ENCODE measurements at places on chromosomes 2 and 18. TPM values are rescaled to one million over a fixed set of nuclear protein-coding genes. Genes with fewer than 3 reads are reported as not detected.

GRCh38 chr18:46275370-46275769, 171.2 kb downstream of the HAUS1 start:
- H3K4me1 ChIP-seq: peaks cover 14% of the 10 kb centered on the region
- no peaks in the 10 kb centered on the region for H3K36me3 ChIP-seq
- no peak for DNase-seq

GRCh38 chr2:127351603-127352002, 36.2 kb downstream of the MAP3K2 start:
- H3K4me3 ChIP-seq: no peak overlapping the region
- DNase-seq: no peak
- H3K36me3 ChIP-seq: no peaks in the 10 kb centered on the region
- H3K27me3 ChIP-seq: no peaks in the 10 kb centered on the region
- peaks cover 2% of the 10 kb centered on the region for H3K4me1 ChIP-seq

DNA sequence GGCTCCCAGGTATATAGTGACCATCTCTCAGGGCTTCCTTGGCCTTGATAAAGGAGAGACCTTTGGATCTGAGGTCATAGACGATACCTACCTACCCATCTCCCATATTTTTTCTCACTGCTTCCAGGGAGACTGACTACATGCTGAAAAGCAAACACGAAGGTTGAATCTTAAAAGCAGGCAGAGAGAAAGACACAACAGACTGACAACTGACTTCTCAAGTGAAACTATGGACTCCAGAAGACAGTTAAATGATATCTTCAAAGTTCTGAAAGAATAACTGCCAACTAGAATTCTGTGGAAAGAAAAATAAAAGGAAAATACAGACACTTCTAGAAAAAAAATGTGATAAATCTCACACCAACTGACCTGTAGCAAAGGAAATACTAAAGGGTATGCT, 76.5 kb upstream of the HAAO start:
- no peak overlapping the region for H3K4me3 ChIP-seq
- no peak for DNase-seq
- no peaks in the 10 kb centered on the region for H3K36me3 ChIP-seq

DNA sequence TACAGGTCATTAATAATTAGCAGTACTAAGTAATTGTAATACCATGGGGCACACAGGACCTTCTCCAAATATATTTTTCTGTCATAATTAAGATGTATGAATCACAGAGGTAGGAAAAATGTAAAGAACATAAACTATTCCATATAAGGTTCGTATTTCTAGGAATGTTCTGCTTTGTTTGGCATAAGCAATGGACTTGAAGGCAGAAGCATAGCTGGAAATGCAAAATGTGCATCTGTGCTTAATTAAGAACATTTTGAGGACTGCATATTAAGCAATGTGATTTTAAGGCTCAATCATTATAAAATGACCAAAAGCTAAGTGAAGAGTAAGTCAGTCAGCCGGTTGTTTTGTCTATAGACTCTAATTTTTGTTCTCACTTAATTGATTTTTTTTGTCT, 123.2 kb downstream of the RBM43 start:
- H3K27me3 ChIP-seq: no peaks in the 10 kb centered on the region
- H3K36me3 ChIP-seq: no peaks in the 10 kb centered on the region
- H3K4me3 ChIP-seq: no peak overlapping the region
- no peak overlapping the region for H3K27ac ChIP-seq

DNA sequence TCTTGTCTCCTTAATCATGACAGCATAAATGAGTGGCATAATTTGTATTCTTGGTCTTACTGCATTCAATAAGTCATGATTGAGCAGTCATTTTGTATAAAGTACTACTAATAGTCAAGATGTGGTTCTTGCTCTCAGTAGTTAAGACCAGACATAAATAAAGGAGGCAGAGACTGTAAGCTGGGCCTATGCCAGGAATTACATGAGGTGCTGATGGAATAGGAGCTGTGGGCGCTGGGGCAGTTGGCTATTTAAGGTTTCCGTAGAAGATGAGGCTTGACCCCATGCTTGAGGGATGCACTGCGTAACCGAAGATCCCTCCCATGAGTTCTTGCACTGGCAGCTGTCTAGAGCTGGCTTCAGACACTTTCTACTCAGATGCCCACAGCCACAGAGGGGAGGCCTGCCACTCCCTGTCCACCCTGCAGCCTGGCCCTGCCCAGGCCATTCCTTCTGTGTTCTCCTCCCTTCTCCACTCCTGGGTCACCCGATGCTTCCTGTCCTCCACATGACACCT, 150.9 kb upstream of the REV1 start:
- H3K27ac ChIP-seq: no peak overlapping the region
- H3K36me3 ChIP-seq: no peaks in the 10 kb centered on the region
- H3K4me3 ChIP-seq: no peak overlapping the region

GRCh38 chr2:67295851-67296250, 101.3 kb upstream of the ETAA1 start:
- DNase-seq: peak; percentile 71
- no peaks in the 10 kb centered on the region for H3K27me3 ChIP-seq
- no peak overlapping the region for H3K4me3 ChIP-seq

DNA sequence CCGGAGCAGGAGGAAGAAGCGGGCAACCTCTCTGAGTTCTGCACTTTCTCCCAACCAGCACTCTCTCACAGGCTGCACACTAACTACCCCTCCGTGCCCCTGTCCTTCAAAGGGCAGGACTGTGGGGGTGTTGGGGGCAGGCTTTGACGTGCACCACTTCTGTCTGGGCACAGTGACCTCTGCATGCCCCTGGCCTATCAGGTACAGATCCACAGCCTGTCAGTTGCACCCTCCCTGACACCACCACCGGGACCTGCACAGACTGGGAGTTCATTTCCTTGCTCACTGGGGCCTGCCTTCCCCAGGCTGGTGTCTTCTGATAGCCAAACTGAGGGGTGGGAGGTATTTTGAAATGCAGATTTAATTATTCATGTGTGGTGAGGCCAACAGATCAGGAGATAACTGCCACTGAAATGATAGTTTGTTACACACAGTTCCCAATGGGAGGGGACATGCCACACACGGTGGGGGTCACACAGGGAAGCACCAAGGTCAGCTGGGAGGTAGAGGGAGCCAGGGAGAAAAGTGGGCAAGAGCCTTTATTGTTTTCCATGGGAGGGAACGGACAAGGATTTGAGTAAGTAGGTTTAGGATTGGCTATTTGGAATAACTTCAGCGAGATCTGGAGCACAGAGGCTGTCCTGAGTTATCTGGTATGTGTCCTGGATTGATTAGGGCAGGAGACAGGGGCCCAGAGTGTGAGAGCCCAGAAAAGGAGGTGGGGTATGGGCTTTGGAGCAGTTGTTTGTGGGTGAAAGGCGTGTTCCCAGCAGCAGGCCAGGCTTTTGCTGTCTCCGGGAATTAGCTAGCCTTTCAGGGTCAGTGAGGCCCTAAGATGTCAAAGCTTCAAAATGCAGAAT, 251.6 kb downstream of the AFF3 start:
- no peaks in the 10 kb centered on the region for H3K27me3 ChIP-seq
- H3K27ac ChIP-seq: no peak overlapping the region
- peaks cover 2% of the 10 kb centered on the region for H3K36me3 ChIP-seq
- no peak for DNase-seq
- H3K4me3 ChIP-seq: no peak overlapping the region

DNA sequence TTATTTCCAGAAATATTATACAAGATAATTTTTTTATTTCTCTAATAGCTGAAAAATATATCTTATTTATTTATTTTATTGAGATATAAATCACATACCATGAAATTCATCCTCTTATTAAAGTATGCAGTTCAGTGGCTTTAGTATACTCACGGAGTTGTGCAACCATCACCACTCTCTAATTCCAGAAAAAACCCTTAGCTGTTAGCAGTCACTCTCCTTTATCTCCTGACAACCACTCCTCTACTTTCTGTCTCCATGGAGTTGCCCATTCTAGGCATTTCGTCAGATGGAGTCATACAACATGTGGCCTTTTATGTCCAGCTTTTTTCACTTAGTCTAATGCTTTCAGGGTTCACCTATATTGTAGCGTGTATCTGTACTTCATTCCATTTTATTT, 66.5 kb downstream of the TCF7L1 start:
- no peak overlapping the region for H3K4me3 ChIP-seq
- no peak overlapping the region for H3K27ac ChIP-seq
- H3K27me3 ChIP-seq: no peaks in the 10 kb centered on the region
- H3K36me3 ChIP-seq: no peaks in the 10 kb centered on the region

GRCh38 chr2:178306352-178307073, 112.2 kb downstream of the OSBPL6 start:
- H3K27ac ChIP-seq: no peak overlapping the region
- no peaks in the 10 kb centered on the region for H3K36me3 ChIP-seq
- DNase-seq: peak; percentile 58
- no peak overlapping the region for H3K4me3 ChIP-seq

GRCh38 chr2:178213991-178214390, 19.7 kb downstream of the OSBPL6 start:
- H3K4me3 ChIP-seq: no peak overlapping the region
- H3K36me3 ChIP-seq: no peaks in the 10 kb centered on the region
- no peak for DNase-seq
- no peaks in the 10 kb centered on the region for H3K27me3 ChIP-seq
- no peak overlapping the region for H3K27ac ChIP-seq
- no peaks in the 10 kb centered on the region for H3K4me1 ChIP-seq

GRCh38 chr2:160551259-160551658, 57.7 kb upstream of the RBMS1 start:
- no peaks in the 10 kb centered on the region for H3K36me3 ChIP-seq
- DNase-seq: no peak
- H3K27ac ChIP-seq: no peak overlapping the region
- no peaks in the 10 kb centered on the region for H3K4me1 ChIP-seq
- H3K4me3 ChIP-seq: no peak overlapping the region

DNA sequence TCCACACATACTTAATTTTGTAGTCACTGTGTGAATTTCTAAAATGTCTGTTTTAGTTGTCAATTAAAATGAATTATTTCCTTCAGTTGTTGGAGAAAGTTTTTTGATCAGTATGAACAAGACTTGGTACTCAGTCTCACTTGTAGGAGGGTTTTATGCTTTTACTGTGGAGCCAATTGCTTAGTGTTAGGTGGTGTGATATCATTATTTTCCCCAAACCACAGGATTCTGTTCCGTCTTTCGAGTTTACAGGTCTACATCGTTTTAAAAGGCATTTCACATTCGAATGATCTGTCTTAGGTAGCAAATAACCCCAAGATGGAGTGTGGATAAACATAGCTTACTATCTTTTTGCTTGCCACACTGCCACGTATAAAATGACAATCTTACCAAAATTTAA, 803.1 kb downstream of the SATB2 start:
- no peaks in the 10 kb centered on the region for H3K27me3 ChIP-seq
- no peak overlapping the region for H3K27ac ChIP-seq
- no peaks in the 10 kb centered on the region for H3K4me1 ChIP-seq
- no peak for DNase-seq
- no peak overlapping the region for H3K4me3 ChIP-seq

GRCh38 chr2:224523626-224524577, 61.3 kb downstream of the CUL3 start:
- no peak overlapping the region for H3K4me3 ChIP-seq
- DNase-seq: peak; percentile 18
- H3K36me3 ChIP-seq: no peaks in the 10 kb centered on the region
- no peak overlapping the region for H3K27ac ChIP-seq
- no peaks in the 10 kb centered on the region for H3K27me3 ChIP-seq
- H3K4me1 ChIP-seq: peaks cover 22% of the 10 kb centered on the region

DNA sequence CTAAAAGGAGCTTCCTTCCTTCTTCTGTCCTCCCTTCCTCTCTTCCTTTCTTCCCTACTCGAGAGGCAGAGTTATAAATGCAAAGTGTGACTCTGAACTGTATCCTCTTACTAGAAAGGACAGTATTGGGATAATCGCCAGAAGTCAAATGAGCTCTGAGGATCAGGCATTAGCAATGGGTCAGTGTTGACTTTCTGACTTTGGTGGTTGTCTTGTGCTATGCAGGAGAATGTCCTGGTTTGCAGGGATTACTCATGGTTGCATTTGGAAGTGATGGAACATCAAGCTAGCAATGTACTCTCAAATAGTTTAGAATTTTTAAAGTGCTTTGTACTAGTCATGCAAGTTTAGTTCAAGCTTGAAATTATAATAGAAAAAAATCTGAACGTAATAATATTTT, 115.6 kb downstream of the TXNL1 start:
- DNase-seq: peak; percentile 68
- H3K36me3 ChIP-seq: no peaks in the 10 kb centered on the region
- H3K4me1 ChIP-seq: no peaks in the 10 kb centered on the region
- peaks cover 2% of the 10 kb centered on the region for H3K27me3 ChIP-seq
- no peak overlapping the region for H3K27ac ChIP-seq

DNA sequence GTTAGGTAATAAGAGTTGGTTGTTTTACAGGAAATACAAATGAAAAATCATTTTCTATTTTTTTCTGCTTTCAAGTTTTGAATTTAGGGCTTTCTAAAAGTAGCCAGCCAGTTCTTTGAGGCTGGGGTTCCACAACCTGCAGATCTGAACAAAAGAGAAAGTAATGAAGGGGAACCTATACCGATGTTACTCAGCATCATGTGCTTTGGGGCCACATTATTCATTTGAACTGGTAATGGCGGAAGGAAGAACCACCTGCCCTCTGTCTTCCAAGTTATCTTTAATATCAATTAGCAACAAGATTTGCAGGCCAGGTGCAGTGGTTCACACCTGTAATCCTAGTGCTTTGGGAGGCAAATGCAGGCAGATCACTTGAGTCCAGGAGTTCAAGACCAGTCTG, 12.9 kb upstream of the MRO start:
- no peaks in the 10 kb centered on the region for H3K36me3 ChIP-seq
- H3K4me1 ChIP-seq: no peaks in the 10 kb centered on the region
- no peak overlapping the region for H3K27ac ChIP-seq
- no peak for DNase-seq
- H3K27me3 ChIP-seq: peaks cover 1% of the 10 kb centered on the region

DNA sequence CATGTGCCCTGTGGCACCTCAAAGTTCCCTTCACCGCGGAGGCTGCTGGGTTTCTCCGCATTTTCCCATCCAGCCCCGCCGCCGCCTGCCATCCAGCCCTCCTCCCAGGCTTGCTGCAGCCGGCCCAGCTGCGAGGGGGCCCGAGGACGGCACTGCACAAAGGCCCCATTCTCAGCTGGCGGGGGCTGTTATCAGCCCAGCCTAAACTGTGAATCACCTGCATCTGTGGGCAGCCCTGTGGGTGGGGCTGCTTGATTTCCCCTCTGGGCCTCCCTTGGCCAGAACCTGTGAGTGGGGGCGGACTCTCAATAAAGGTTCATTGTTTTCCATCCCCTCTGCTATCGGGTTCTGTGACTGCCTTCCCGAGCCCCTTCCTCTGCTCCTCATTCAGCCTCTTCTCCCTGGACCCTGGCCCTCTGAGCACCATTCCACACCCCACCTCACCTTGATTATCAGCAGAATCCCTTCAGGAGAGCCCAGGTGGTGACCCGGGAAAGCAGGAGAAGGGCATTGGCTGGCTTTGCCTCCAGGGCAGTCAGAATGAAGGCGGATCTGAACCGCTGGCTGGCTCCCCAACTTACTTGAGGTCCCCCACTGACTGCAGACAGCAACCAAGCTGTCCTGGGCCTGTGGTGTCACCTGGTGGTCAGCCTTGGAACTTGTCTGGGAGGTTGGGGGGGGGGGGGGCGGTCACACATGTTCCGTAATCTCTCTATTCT, 204.5 kb downstream of the ZFP36L2 start:
- no peak overlapping the region for H3K27ac ChIP-seq
- H3K27me3 ChIP-seq: no peaks in the 10 kb centered on the region
- peaks cover 16% of the 10 kb centered on the region for H3K4me1 ChIP-seq

Gene CNGA3
- not detected for total RNA-seq

Gene PLGLB1
- 0.28 TPM for total RNA-seq

Gene ALLC
- total RNA-seq: not detected

Gene CCDC121
- 2.2 TPM for total RNA-seq

Gene FAM237A
- total RNA-seq: not detected

Gene LIMS3
- total RNA-seq: 12.7 TPM

Gene TCF23
- total RNA-seq: not detected

Gene CXCR1
- not detected for total RNA-seq

Gene APLF
- 3.3 TPM for total RNA-seq

Gene SERPINB11
- total RNA-seq: not detected

Gene MAL
- total RNA-seq: not detected

Gene HAAO
- not detected for total RNA-seq

Gene IL36G
- total RNA-seq: not detected

Gene ACKR3
- total RNA-seq: not detected

Gene PELI1
- 2.5 TPM for total RNA-seq

Data from IMR-90 (cell line).